ENCODE measurements at places on chromosomes 4 and X.

GRCh38 chr4:75736862-75737261, 12.5 kb downstream of the USO1 start:
- no peak for DNase-seq

DNA sequence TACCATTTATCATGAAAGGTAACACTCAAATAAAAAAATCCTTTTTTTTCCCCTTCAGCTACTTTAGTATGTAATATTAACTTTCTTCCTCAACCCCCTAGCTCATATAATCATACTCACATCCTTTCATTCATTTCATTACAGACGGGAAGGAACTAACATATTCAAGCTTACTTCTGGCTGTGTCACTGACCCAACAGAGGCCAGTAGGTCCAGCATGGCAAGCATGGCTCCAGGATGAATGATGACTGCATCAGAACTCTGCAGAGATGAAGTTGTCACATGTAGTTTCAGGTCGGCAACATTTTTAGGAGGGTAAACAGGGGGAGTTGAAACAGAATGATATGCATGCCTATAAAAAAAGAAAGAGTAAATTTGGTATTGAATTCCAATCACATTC, 163.4 kb downstream of the WDFY3 start:
- DNase-seq: no peak

DNA sequence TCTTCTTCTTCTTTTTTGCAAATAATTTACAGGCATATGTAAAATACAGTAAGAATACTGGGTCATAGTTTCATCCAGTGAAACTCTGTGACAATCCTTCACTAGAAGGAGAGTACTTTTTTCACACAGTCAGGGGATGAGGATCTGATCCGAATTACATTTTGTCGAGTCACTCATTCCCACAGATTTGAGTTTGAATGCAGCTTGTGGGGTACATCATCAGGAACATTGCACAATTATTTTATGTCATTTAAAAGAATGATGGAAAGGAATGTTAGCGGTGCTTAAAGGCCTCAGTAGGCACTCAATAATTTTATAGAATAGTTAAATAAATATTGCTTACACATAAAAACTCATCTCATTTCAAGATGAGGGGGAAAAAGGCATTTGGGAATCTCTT, 88.6 kb downstream of the CHRNA9 start:
- DNase-seq: no peak

DNA sequence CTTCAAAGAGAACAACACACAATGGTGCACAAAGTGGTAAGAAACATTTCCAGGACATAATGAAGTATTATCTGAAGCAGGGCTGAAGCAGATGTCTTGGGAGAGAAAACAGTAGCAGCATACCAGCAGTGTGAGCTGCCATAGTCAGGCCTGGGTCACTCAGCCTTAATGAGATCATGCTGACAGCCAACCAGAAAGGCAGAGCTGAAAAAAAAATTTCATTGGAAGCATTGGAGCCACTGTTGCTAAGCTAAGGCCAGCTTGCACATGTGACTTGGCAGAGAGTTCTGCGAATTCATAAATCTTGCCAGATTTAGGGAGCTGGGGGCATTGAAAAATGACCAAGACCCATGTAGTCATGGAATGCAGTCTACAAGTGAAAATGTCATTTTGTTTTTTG, 444.0 kb upstream of the PITX2 start:
- no peak for DNase-seq

GRCh38 chrX:150763810-150764209, 70.6 kb downstream of the MTMR1 start:
- no peak for DNase-seq
